NCI-H460 (cell line): ENCODE measurements at places on chromosomes 4 and X. TPM values are rescaled to one million over a fixed set of nuclear protein-coding genes. Genes with fewer than 3 reads are reported as not detected.

The HERC5 gene
- 2.6 and 3.0 TPM in 2 replicates for total RNA-seq

The TIGD2 gene
- 11.7 and 14.0 TPM in 2 replicates for total RNA-seq

The ARHGAP6 gene
- total RNA-seq: 0.07 TPM in 1 of 2 replicates, not detected in the other

The CXorf49 gene
- not detected in 2 replicates for total RNA-seq

The CDKL2 gene
- total RNA-seq: 1.1 and 2.2 TPM in 2 replicates

The TCEAL6 gene
- total RNA-seq: not detected in 2 replicates

The IL13RA1 gene
- total RNA-seq: 43.0 and 45.2 TPM in 2 replicates

The SPIN4 gene
- total RNA-seq: 9.8 and 11.4 TPM in 2 replicates

The COL25A1 gene
- 0.02 TPM in 1 of 2 replicates, not detected in the other for total RNA-seq

The NSG1 gene
- 0.20 TPM in 1 of 2 replicates, not detected in the other for total RNA-seq

The SMARCA5 gene
- total RNA-seq: 32.0 and 41.0 TPM in 2 replicates

The SYN1 gene
- 0.14 TPM in 1 of 2 replicates, not detected in the other for total RNA-seq

The GPC3 gene
- total RNA-seq: not detected in 2 replicates

The PLXNB3 gene
- 3.3 and 4.9 TPM in 2 replicates for total RNA-seq

The NEUROG2 gene
- total RNA-seq: not detected in 2 replicates

The CLNK gene
- total RNA-seq: not detected in 2 replicates

The CYLC1 gene
- total RNA-seq: not detected in 2 replicates

The SMIM31 gene
- 0.10 TPM in 1 of 2 replicates, not detected in the other for total RNA-seq

The EREG gene
- 2.7 and 3.8 TPM in 2 replicates for total RNA-seq

The FGF13 gene
- 50.3 and 55.3 TPM in 2 replicates for total RNA-seq

The SHROOM4 gene
- not detected in 2 replicates for total RNA-seq

The SPANXA2 gene
- not detected in 2 replicates for total RNA-seq

The CT45A3 gene
- not detected in 2 replicates for total RNA-seq

The DCHS2 gene
- 0.12 TPM in 1 of 2 replicates, not detected in the other for total RNA-seq

The FOXP3 gene
- total RNA-seq: 0.09 and 0.10 TPM in 2 replicates

The DIPK2B gene
- total RNA-seq: not detected in 2 replicates

The DCAF16 gene
- total RNA-seq: 27.1 and 30.2 TPM in 2 replicates
